ENCODE measurements at places on chromosomes 4 and X.

- no peak for DNase-seq
These were observed 190.8 kb downstream of the HTR2C start for GRCh38 chrX:114774691-114775090.

DNA sequence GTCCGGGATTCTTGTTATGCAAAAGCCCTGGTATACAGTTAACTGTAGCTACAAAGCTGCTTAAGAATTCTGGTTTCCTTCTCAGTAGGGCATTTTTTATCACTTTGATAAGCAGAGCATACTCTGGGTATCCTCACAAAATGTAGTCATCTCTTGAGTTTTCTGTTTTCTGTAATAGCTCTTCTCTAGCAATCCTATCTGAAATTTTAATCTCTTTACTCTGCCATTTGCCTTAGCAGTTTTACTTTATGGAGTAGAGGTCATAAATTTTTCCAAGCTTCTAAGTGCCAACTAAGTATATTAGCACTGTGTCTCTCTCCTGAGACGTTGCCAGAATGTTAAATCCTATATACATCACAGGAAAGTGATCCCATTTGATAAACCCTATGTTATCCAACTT lies 28.0 kb upstream of the BANK1 start:
- no peak for DNase-seq

DNA sequence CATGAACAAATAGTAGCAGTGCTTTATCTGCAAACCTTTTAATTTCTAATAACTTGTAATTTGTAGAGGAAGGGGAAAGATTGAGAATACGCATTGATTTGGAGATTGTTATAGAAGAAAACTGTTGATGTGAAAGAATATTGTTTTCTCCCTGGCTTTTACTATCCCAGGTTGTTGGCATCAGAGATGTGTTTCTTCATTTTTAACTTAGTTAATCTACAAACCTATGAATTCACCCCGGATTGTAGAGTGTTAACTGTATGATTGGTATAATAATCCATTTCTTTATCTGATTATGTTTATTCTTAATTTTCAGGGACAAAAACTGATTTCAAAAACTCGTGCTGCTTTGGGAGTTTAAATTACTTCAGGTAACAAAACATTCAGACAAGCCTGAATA lies 18.9 kb downstream of the AFP start:
- DNase-seq, result no peak

GRCh38 chr4:48913346-48913745 lies 6.8 kb upstream of the OCIAD2 start:
- no peak for DNase-seq

DNA sequence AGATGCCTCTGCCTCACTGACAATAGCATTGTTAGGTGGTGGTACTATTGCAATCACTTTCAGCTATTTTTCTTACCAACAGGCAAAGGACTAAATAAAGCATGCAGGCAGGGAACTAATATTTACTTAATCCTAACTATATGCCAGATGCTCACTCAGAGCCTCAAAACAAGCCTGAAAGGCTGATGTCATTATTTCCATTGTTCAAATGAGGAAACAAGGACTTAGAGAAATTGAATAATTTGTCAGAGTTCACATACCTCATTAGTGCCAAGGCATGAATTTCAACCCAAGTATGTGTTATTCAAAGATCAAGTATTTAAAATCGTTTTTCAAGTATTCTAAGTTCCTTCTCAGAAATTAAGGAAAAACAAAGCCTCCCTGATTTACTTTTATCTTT lies 374.9 kb upstream of the TECRL start:
- no peak for DNase-seq

GRCh38 chrX:108199691-108200090 lies 108.1 kb downstream of the ATG4A start:
- DNase-seq, result no peak

- no peak for DNase-seq
These were observed 464.4 kb downstream of the TRIML1 start for GRCh38 chr4:188603646-188604045.

GRCh38 chrX:9127986-9128385 lies 94.1 kb upstream of the FAM9B start:
- no peak for DNase-seq

GRCh38 chr4:76637712-76638361 lies 202.8 kb downstream of the SHROOM3 start:
- no peak for DNase-seq

DNA sequence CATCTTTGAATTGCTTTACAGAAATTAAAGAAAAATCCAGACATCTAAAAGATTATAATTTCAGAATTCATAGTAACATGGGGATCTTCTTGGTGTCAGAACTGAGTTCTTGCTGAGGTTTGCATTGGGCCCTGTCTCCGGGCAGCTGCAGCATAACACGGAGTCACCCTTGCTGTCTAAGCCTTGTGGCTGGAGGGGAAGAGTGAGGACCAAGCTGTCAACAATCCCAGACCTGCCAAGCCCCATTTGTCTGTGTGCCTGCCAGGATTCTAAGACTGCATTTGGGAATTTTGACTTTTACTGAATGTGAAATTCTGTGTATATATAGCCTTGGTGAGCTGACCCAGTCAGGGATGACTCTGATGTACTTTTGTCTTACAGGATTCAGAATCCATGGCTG lies 25.2 kb upstream of the NAP1L5 start:
- no peak for DNase-seq

- DNase-seq, result no peak
These were observed 188.0 kb downstream of the COL25A1 start for GRCh38 chr4:109114501-109114900.

- no peak for DNase-seq
These were observed 90.5 kb upstream of the TRIM2 start for GRCh38 chr4:153113838-153114105.

- no peak for DNase-seq
These were observed 242.8 kb upstream of the DKK2 start for GRCh38 chr4:107278791-107279483.

Measured in GM13976 (cell line).